ENCODE measurements at places on chromosomes 6 and 20. TPM values are rescaled to one million over a fixed set of nuclear protein-coding genes. Genes with fewer than 3 reads are reported as not detected.

POU5F1 gene
- total RNA-seq, result not detected

CTCFL gene
- total RNA-seq, result not detected

MUCL3 gene
- total RNA-seq, result not detected

PI3 gene
- total RNA-seq, result not detected

TEAD3 gene
- 0.17 TPM for total RNA-seq

KCNK5 gene
- not detected for total RNA-seq

ZBP1 gene
- total RNA-seq, result not detected

GPR63 gene
- total RNA-seq, result under 0.01 TPM

HLA-DQA2 gene
- total RNA-seq, result not detected

C4A gene
- 1.0 TPM for total RNA-seq

ILRUN gene
- 40.0 TPM for total RNA-seq

LKAAEAR1 gene
- total RNA-seq, result not detected

GSS gene
- 56.3 TPM for total RNA-seq

PRPF6 gene
- 73.3 TPM for total RNA-seq

NOX3 gene
- not detected for total RNA-seq

FAM162B gene
- total RNA-seq, result 6.5 TPM

GPANK1 gene
- 14.5 TPM for total RNA-seq

TBXT gene
- total RNA-seq, result not detected
